ENCODE measurements at places on chromosomes 6 and 20.

GRCh38 chr6:79469376-79470246 is 67.6 kb downstream of the LCA5 start:
- no peak for DNase-seq

- no peak for DNase-seq
These were observed 287.1 kb upstream of the SPTLC3 start for GRCh38 chr20:12721636-12722035.

GRCh38 chr20:50286174-50286511 is 95.5 kb downstream of the CEBPB start:
- no peak for DNase-seq

DNA sequence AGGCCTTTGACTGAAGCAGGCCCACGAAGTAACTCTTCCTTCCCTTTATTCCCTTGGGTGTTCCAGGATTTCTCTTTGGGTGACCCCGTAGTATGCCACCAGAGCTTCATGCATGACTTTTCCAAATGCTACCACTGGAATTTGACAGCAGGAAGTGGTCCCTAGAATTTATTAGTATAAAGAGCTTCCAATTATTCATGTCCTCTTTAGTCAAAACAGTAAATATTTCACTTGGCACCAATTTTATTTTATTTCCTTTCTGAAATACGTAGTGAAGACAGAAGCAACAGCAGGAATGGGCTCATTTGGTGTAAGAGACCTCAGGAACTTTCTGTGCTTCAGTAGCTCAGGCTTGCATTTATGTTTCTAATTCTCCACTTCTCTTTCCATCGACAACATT is 151.3 kb downstream of the LCA5 start:
- DNase-seq, result no peak

GRCh38 chr6:133447924-133448323 is 206.8 kb downstream of the EYA4 start:
- no peak for DNase-seq

- no peak for DNase-seq
These were observed 23.8 kb upstream of the CHMP4B start for GRCh38 chr20:33787253-33787891.

DNA sequence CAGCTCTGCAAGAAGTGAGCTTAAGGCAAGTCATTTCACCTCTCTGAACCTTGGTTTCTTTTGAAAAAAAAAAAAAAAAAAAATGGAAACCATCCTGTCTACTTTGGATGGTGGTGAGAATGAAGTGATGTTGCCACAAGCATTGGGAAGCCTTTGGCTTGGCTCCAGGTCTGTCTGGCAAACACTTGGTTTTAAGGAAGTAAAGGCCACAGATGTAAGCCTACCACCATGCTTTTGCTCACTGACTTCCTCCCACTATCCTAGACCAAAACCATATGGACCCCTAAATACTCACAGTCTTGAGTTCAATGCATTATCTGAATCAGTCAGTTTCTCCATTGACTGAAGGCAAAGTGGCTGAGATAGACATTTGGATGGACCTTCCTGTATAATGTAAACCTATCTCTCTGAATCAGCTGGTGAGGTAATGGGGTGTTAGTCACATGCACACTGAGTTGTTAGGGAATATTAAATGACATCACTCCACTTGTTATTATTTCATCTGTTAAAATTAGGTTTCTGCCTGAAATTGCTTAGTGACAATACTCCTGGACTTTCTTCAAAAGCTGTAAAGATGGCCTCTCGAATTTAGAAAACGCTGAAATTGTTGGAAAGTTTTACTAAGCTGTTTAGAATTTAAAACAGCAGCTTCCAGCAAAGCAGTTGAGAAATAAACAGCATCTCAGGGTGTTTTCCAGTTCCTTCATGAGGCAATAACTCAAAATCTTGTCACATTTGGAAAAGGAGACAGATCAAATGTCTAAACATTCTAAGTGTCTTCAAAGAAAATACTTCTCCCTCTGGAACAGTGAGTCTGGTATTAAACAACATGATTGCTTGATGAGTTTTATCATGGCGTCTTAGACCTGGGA is 833.5 kb downstream of the DHX35 start:
- no peak for DNase-seq

GRCh38 chr6:34315780-34316179 is 67.0 kb upstream of the SMIM29 start:
- no peak for DNase-seq

Measured in CD4-positive, alpha-beta T cell treated with Interleukin-4 for 4 hours (primary cell).